Activated T-cell treated with anti-CD3 and anti-CD28 coated beads, Interleukin-2, amount 50 U/mL, for 72 hours (primary cell): ENCODE measurements at places on chromosomes 12 and 14. TPM values are rescaled to one million over a fixed set of nuclear protein-coding genes. Genes with fewer than 3 reads are reported as not detected.
A peak's percentile ranks its signal among the peaks of the same experiment; 100 is the strongest.

- H3K27ac ChIP-seq = no peak overlapping the region
- H3K36me3 ChIP-seq = peaks cover 5% of the 10 kb centered on the region
- H3K27me3 ChIP-seq = no peaks in the 10 kb centered on the region
- no peak for DNase-seq
- peaks cover 16% of the 10 kb centered on the region for H3K4me1 ChIP-seq
Measured at GRCh38 chr12:121575952-121576625, 4.7 kb downstream of the KDM2B start.

GRCh38 chr12:20194171-20194570 is 174.2 kb upstream of the PDE3A start:
- no peak for DNase-seq
- no peaks in the 10 kb centered on the region for H3K27me3 ChIP-seq
- no peak overlapping the region for H3K4me3 ChIP-seq
- no peaks in the 10 kb centered on the region for H3K36me3 ChIP-seq
- H3K27ac ChIP-seq = no peak overlapping the region

GRCh38 chr14:89618811-89619551 is 201.9 kb upstream of the FOXN3 start:
- peaks cover 4% of the 10 kb centered on the region for H3K36me3 ChIP-seq
- no peaks in the 10 kb centered on the region for H3K27me3 ChIP-seq

GRCh38 chr12:46360908-46361666 is 11.5 kb downstream of the SLC38A2 start:
- no peaks in the 10 kb centered on the region for H3K27me3 ChIP-seq
- peaks cover 57% of the 10 kb centered on the region for H3K4me1 ChIP-seq

DNA sequence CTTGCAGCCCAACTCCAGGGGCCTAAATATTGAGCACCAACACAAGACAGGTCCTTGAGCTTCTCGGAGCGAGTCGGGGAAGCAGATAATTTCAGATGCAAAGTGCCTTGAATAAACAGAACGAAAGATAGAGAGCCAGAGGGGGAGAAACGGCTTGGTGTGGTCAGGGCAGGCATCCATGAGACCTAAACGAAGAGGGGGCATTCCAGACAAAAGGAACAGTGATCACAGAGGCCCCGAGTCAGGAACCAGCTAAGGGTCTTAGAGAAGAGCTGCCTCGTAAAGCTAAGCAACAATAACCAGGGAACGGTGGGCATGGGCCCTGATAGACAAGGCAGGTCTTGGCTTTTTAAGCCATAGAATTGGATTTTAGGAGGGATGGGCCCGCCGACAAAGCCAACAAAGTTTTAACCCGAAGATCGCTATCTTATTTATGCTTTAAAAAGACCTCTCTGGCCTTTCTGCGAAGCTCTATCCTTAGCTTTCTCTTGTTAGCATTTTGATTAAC is 421 bp upstream of the ACADS start:
- H3K4me3 ChIP-seq = peak overlapping the region; percentile 92
- H3K27me3 ChIP-seq = no peaks in the 10 kb centered on the region
- peaks cover 26% of the 10 kb centered on the region for H3K4me1 ChIP-seq
- H3K36me3 ChIP-seq = peaks cover 13% of the 10 kb centered on the region
- no peak overlapping the region for H3K27ac ChIP-seq

GRCh38 chr12:51307655-51308593 is 16.1 kb downstream of the BIN2 start:
- DNase-seq = no peak
- peaks cover 9% of the 10 kb centered on the region for H3K36me3 ChIP-seq
- peak overlapping the region; percentile 45 for H3K27ac ChIP-seq
- no peaks in the 10 kb centered on the region for H3K27me3 ChIP-seq

- no peak overlapping the region for H3K27ac ChIP-seq
- peaks cover 5% of the 10 kb centered on the region for H3K4me1 ChIP-seq
- H3K36me3 ChIP-seq = no peaks in the 10 kb centered on the region
- no peak for DNase-seq
- H3K4me3 ChIP-seq = no peak overlapping the region
Measured at GRCh38 chr14:91614187-91614586, 104.1 kb upstream of the PPP4R3A start.

GRCh38 chr12:131428091-131428685 is 282.7 kb upstream of the SFSWAP start:
- H3K36me3 ChIP-seq = peaks cover 4% of the 10 kb centered on the region
- no peak overlapping the region for H3K27ac ChIP-seq
- H3K4me3 ChIP-seq = no peak overlapping the region
- no peaks in the 10 kb centered on the region for H3K4me1 ChIP-seq

DNA sequence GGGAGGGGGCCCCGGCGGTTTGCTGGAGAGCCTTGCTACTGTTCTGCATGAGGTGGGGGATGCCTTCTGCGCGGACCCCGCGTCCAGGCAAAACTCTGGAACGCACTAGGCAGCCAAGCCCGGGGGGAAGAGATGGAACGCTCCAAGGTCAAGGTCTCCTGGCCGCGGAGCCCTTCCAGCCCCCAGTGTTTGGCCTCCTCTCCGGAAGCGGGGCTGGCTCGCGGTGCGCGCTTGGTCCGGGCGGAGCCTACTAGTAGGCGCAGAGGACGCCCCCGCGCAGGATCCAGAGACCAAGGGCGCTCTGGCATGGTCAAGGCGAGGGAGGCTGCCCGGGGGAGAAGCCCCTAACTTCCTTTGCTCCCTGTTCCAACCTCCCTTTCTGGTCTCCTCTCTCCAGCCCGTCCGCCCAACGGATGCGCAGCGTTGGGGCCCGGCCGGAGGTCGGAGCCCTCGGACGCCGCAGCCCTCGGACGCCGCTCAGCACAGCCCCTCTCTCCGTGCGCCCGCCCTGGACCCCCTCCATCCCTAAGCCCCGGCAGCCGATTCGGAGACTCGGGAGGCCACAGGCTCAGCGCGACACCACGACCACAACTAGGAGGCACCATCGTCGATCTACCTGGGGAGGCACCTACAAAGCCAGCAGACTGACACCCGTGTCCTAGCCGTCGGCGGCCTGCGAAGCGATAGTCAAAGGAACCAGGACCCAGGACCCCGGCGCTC is 669 bp upstream of the KCNK13 start:
- H3K27me3 ChIP-seq = peaks cover 76% of the 10 kb centered on the region
- no peak overlapping the region for H3K27ac ChIP-seq
- H3K4me3 ChIP-seq = peak overlapping the region; percentile 75
- DNase-seq = peak; percentile 33
- H3K36me3 ChIP-seq = no peaks in the 10 kb centered on the region
- H3K4me1 ChIP-seq = peaks cover 22% of the 10 kb centered on the region

NGB gene
- not detected for total RNA-seq

SLC6A15 gene
- 0.30 TPM for total RNA-seq
